ENCODE measurements at places on chromosomes 5 and 9.

GRCh38 chr9:88544245-88544644 is 9.3 kb downstream of the NXNL2 start:
- DNase-seq: no peak

DNA sequence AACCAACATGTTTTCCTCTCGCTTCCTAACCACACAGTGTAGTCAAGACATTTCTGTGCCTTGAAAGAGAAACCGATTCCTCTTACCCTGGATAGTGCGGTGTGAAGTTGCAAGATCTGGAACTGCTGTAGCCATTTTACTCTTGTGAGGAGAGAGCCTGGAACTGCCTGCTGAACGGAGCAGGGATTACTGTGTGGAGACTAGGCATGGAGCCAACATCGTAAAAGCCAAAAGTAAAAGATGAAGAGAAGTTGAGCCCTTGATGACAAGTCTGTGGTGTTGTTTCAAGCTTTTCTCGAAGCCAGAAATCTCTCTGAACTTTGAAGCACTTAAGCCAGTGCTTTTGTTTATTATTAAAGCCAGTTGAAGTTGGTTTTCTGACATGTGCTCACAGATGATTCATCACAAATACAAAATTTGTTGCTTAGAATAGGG is 110.1 kb upstream of the GRIN3A start:
- DNase-seq: no peak

DNA sequence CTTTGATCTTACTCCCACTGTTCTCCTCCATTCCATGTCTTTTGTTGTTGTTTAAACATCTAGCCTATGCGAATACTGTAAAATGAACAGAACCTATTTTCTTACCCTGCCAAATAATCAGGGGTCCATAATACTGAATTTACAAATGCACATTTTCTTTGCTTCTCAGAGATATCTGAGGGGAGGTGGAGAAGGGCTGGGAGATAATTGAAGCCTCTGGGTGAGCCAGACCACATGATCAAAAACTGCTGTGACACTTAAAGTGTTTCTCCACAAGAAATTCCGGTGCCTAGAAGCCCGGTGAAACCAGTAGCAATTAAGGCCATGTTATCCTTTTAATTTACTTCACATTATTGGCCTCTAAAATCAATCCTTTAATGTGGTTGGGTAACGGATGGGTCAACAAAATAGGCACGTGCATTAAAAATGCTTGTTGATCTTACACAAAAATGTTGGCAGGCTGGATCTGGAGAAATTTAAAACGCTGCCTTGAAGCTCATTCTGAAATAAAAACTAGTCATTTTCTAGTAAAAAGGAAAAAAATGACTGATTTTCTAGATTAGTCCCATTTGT is 10.8 kb downstream of the SEMA6A start:
- DNase-seq: peak; percentile 31

- DNase-seq: no peak
These were observed 182.1 kb upstream of the PTGER4 start for GRCh38 chr5:40497573-40497972.

DNA sequence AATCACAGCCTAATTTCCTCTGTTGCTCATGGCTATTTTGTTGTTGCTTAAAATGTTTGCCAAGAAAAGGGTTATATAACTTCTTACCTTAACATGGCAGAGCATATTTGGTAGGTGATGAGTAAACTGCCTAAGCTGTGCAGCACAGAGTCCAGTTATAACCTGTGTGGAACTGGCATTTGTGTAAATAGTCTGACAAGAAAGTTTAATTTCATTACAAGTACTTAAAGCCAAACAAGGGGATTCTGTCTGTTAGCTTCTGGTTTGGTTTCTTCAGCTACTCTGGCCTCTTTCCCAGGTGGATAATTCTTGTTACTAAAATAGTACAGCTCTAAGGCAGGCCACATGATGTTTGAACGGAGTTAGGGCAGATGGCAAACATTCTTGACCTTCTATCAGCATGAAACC is 72.2 kb downstream of the PTCD2 start:
- peak; percentile 17 for DNase-seq

DNA sequence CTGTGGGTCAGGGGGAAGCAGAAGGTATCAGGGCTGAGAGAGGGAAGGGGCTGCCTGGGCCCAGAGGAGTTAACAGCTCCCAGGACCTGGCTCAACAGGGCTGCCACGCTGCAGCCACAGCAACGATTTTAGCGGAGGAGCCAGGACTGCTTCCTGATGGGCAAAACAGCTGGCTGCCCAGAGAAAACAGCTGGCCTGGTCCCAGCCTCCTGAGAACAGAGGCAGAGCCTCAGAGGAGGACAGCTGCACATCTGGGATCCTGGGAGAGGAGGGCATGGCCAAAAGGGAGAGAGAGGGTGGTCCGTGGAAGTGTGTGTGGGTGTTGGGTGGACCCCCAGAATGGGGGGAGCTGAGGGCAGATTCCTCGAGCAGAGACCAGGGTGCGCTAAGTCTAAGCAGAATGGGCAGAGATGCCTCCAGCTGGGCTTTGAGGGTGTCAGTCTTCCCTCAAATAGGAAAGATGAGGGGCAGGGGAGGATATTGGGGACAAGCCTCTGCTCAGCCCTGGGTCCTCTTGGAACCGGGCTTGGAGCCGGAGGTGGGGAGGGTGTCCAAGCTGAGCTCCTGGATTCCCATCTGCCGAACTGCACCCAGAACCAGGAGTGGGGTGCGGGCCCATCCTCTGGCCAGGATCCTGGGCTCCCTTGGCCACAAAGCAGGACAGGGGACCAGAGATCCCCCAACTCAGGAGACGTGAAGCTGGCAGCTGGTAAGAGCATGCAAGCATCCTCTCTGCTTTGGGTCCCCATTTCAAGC is 9.1 kb upstream of the CERCAM start:
- DNase-seq: no peak

- DNase-seq: no peak
These were observed 8.2 kb upstream of the ZFYVE16 start for GRCh38 chr5:80399526-80400239.

DNA sequence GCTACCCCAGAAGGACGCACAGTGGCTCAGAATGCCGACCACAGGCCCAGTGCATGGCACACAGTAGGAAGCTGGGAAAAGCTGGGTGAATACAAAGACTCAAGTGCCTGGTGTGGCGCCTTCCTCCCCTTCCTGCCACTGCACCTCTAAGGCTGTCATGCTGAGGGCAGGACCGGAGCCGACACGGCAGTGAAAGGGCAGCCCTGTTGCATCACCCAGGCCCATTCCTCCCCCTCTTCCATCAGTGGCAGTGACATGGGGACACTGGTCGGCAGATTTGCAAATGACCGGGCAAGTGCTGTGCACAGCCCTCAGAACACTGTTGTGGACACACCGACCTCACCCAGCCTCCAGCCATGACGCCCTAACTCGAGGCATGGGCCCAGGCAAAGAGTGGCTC is 84.0 kb downstream of the STK10 start:
- peak; percentile 33 for DNase-seq

GRCh38 chr9:13963005-13963653 is 350.8 kb downstream of the NFIB start:
- DNase-seq: no peak

DNA sequence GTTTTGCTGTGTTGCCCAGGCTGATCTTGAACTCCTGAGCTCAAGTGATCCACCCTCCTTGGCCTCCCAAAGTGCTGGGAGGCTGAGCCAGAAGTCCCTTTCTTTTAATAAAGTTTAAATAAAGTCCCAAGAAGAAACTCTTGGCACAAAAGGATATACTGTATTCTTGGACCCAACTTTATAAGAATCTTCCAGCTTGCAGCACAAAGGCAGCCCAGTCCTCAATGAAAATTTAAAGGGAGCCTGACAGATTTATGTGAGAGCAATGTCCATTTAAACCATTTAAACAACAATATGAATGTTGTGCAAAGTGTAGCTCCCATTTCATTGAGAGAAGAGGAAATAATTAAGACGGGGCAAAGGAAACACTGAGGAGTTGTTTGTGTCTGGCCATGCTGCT is 217.0 kb downstream of the DOCK8 start:
- DNase-seq: no peak

DNA sequence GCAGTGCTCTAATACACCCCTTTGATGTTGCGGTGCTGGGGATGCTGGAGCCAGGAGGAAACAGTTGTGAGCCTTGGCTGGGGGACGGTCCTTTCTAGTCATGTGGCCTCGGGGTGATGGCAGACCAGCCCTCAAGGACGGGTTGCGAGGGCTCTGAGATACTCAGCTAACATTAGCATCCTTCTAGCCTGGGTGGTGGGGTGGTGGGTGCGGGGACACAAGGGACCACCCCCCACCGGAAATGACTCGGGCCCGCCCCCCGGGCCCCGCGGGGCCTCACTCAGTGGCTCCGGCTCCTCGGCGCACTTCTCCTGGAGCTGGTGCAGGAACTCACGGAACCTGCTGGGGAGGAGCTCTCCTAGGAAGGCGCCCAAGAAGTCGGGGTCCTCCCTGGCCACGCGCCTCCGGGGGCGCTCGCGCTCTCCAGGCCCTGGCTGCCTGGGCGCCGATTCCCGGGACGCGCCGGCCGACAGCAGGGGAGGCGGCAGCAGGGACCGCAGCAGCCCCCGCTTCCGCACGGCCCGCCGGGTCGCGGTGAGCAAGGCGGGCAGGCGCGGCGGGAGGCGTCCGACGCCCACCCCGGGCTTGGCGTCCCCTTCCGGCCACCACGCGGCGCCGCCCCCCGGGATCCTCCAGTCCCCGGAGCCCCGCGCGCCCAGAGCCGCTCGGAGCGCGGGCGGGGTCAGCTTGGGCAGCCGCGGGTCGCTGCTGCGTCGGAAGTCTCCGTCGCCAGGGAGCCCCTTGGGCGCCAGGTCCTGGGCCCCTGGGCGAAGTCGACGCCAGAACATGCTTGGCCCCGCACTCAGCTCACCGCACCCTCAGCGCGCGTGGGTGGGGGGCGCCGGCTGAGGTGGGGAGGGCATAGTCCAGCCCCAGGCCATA is 873 bp downstream of the C9orf50 start:
- no peak for DNase-seq

DNA sequence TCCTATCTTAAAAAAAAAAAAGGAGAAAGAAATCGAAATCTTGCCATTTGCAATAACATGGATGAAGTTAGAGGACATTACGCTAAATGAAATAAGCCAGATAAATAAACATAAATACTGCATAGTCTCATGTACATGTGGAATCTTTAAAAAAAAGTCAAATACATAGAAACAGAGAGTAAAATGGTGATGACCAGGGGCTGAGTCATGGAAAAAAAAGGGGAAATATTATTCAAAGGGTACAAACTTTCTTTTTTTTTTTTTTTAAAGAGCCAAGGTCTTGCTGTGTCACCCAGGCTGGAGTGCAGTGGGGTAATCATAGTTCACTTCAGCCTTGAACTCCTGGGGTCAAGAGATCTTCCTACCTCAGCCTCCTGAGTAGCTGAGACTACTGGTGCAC is 310.1 kb downstream of the ZNF608 start:
- DNase-seq: no peak

DNA sequence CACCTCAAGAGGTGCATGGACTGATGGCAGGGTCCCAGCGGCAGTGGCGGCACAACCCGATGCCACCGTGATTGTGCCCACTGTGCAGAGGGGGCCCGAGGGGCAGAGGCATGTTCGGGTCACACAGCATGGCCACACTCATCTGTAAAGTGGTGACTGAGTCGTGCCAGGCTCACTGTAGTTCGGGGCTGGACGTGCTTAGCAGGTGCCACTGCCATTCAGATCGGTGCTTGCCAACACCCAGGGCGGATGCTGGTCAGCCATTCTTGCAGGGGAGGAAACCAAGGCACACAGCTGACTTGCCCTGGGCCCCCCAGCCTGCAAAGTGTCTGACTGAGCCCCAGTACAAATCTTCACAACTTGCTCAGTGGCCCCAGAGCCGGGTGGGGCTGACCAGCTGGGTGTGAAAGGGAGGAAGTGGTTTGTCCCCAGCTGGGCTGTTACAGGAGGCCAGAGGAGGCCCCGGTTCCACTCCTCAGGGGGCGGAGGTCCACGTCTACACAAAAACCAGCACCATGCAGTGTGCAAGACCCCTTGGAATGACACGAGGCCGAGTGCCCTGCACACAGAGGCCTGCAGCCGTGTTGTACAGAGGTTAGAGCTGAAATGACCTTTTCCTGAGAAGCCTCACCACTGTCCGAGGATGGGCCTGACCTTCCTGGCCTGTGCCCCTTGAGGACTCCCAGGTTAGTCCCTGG is 17.9 kb downstream of the FGD3 start:
- no peak for DNase-seq

DNA sequence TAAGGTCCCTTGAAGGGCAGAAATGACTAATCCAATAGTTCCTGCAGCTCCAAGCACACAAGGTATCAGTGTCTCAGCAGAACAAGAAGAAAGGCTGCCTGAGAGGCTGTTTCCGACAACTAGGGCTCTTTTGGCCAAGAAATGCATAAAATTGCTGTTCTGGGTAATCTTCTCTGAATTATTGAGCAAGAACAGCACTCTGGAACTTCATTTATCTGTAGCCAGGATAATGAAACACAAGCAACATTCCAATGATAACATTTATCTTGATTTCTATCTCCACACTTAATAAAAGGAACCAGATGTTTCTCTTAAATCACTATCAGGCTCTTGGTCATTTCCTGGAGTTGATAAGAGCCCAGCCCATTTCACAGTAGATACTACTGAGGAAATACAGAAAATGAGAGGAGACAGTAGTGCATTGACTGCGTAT is 17.0 kb upstream of the AUH start:
- no peak for DNase-seq

Measured in cerebellar cortex (tissue), 1 donor.